ENCODE measurements at places on chromosomes 4 and X.

GRCh38 chrX:41344053-41344452 lies 10.1 kb downstream of the DDX3X start:
- H3K36me3 ChIP-seq: peaks cover 97% of the 10 kb centered on the region
- H3K27ac ChIP-seq: peak overlapping the region; percentile 69
- H3K4me1 ChIP-seq: peaks cover 12% of the 10 kb centered on the region
- no peaks in the 10 kb centered on the region for H3K27me3 ChIP-seq
- DNase-seq: no peak

DNA sequence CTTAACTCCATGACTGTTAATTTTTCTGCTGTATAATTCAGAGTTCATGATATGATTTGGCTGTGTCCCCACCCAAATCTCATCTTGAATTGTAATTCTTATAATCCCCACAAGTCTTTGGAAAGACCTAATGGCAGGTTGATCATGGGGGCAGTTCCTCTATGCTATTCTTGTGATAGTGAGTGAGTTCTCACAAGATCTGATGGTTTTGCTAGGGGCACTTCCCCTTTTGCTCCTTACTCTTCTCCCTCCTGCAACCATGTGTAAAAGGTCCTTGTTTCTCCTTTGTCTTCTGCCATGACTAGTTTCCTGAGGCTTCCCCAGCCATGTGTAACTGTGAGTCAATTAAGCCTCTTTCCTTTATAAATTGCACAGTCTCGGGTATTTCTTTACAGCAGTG lies 1751.9 kb downstream of the ARAP2 start:
- no peaks in the 10 kb centered on the region for H3K4me1 ChIP-seq
- H3K4me3 ChIP-seq: no peak overlapping the region
- H3K36me3 ChIP-seq: no peaks in the 10 kb centered on the region

DNA sequence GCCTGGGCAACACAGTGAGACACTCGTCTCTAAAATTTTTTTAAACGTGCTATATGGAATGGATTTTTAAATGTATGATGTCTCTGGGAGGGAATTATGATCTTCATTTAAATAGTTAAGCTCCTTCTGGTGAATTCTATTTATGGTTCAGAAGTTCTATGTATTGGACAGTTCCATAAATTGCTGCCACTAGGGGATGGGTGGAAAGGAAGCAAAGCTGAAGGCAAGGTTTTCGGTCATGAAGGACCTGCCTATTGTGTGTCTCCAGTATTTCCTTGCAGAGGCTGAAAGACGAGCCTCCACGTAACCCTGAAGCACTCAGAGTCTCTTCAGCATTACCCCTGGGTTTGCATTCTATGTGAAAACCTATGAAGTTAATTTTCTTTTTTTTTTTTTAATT lies 451.5 kb upstream of the FAT1 start:
- H3K4me3 ChIP-seq: no peak overlapping the region
- peaks cover 6% of the 10 kb centered on the region for H3K36me3 ChIP-seq
- no peaks in the 10 kb centered on the region for H3K27me3 ChIP-seq
- no peak for DNase-seq
- no peak overlapping the region for H3K27ac ChIP-seq
- no peaks in the 10 kb centered on the region for H3K4me1 ChIP-seq

GRCh38 chr4:112876316-112876715 lies 173.1 kb upstream of the ANK2 start:
- no peak overlapping the region for H3K27ac ChIP-seq
- H3K36me3 ChIP-seq: no peaks in the 10 kb centered on the region
- DNase-seq: no peak
- H3K4me1 ChIP-seq: no peaks in the 10 kb centered on the region

- H3K27ac ChIP-seq: no peak overlapping the region
- no peak for DNase-seq
- no peak overlapping the region for H3K4me3 ChIP-seq
- H3K27me3 ChIP-seq: peaks cover 6% of the 10 kb centered on the region
Measured at GRCh38 chrX:17656556-17656955, 80.7 kb upstream of the SCML1 start.

GRCh38 chrX:38108364-38108763 lies 102.0 kb downstream of the SYTL5 start:
- DNase-seq: no peak
- no peak overlapping the region for H3K27ac ChIP-seq
- no peaks in the 10 kb centered on the region for H3K36me3 ChIP-seq
- no peaks in the 10 kb centered on the region for H3K27me3 ChIP-seq

GRCh38 chr4:85557016-85557901 lies 82.3 kb downstream of the ARHGAP24 start:
- no peak for DNase-seq
- no peaks in the 10 kb centered on the region for H3K4me1 ChIP-seq
- H3K36me3 ChIP-seq: no peaks in the 10 kb centered on the region
- H3K4me3 ChIP-seq: no peak overlapping the region

- DNase-seq: no peak
- H3K27ac ChIP-seq: no peak overlapping the region
- no peak overlapping the region for H3K4me3 ChIP-seq
- H3K27me3 ChIP-seq: no peaks in the 10 kb centered on the region
- H3K36me3 ChIP-seq: no peaks in the 10 kb centered on the region
- H3K4me1 ChIP-seq: no peaks in the 10 kb centered on the region
Measured at GRCh38 chr4:35562861-35563260, 681.5 kb downstream of the ARAP2 start.

- H3K4me1 ChIP-seq: peaks cover 11% of the 10 kb centered on the region
- H3K27ac ChIP-seq: no peak overlapping the region
- H3K27me3 ChIP-seq: no peaks in the 10 kb centered on the region
- DNase-seq: no peak
- H3K36me3 ChIP-seq: peaks cover 2% of the 10 kb centered on the region
- no peak overlapping the region for H3K4me3 ChIP-seq
Measured at GRCh38 chrX:153999359-154000037, 20.2 kb downstream of the IRAK1 start.

DNA sequence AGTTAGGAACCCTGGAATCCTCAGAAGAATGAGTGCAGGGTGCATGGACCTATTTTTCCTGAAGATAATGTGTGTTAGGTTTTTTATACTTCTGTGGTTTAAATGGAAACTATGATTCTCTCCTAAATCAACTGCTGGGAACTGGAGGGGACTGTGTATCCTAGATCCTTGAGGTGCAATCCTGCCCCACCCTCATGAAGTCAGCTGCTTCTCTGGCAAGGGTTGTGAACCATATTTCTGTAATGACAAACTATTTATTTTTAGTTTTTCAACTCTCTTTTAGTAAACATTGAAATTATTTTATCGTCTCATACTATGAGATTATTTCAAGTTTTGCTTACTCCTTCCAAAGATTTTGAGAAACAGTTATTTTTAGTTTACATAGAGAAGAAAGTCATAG lies 25.8 kb upstream of the VEGFC start:
- H3K4me1 ChIP-seq: no peaks in the 10 kb centered on the region
- H3K4me3 ChIP-seq: no peak overlapping the region
- H3K36me3 ChIP-seq: no peaks in the 10 kb centered on the region
- no peak for DNase-seq
- no peaks in the 10 kb centered on the region for H3K27me3 ChIP-seq
- no peak overlapping the region for H3K27ac ChIP-seq

- H3K27ac ChIP-seq: no peak overlapping the region
- H3K36me3 ChIP-seq: no peaks in the 10 kb centered on the region
- no peak overlapping the region for H3K4me3 ChIP-seq
- H3K27me3 ChIP-seq: no peaks in the 10 kb centered on the region
Measured at GRCh38 chrX:31057291-31057690, 14.6 kb downstream of the FTHL17 start.

- H3K27me3 ChIP-seq: no peaks in the 10 kb centered on the region
- DNase-seq: no peak
- peaks cover 28% of the 10 kb centered on the region for H3K4me1 ChIP-seq
- peak overlapping the region; percentile 49 for H3K27ac ChIP-seq
Measured at GRCh38 chr4:1873776-1874175, 2.6 kb downstream of the NSD2 start.

DNA sequence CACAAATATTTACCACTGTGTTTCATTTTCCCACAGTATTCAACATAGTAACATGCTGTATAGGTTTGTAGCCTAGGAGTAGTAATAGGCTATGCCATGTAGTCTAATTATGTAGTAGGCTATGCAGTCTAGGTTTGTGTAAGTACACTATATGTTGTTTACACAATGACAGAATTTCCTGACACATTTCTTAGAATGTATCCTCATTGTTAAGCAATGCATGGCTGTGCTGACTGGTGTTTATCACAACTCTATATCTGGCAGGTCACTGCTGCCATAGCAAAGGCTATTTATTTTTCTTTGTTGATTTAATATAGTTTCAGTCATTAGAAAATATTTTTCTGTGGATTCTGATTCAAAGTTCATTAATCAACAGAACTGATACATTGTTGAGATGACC lies 108.3 kb upstream of the TEX13A start:
- H3K4me3 ChIP-seq: no peak overlapping the region
- H3K27me3 ChIP-seq: no peaks in the 10 kb centered on the region
- DNase-seq: no peak
- no peaks in the 10 kb centered on the region for H3K4me1 ChIP-seq

- no peaks in the 10 kb centered on the region for H3K4me1 ChIP-seq
- no peak overlapping the region for H3K27ac ChIP-seq
- no peaks in the 10 kb centered on the region for H3K27me3 ChIP-seq
- no peak for DNase-seq
- H3K36me3 ChIP-seq: no peaks in the 10 kb centered on the region
Measured at GRCh38 chr4:85114526-85114925, 148.0 kb upstream of the WDFY3 start.

DNA sequence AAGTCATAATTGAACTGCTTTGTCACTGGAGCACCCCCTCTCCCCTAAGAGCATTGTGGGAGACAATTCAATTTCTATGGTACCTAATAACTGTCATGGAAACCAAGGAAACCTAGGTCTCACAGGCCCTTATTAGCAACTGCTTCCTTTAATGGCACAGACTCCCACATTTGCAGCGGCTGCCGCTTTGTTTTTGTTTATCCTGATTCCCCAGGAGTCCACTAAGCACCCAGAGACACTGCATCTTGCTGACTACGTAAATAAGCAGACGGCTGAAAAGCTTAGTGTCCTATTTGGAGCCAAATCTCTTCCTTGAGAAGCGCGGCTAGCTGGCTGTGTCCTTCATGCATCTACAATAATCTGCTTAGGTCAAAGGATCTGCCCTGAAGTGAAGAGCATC lies 494.4 kb downstream of the TMA16 start:
- H3K27me3 ChIP-seq: no peaks in the 10 kb centered on the region
- no peak for DNase-seq
- H3K27ac ChIP-seq: no peak overlapping the region
- H3K4me1 ChIP-seq: no peaks in the 10 kb centered on the region
- H3K36me3 ChIP-seq: no peaks in the 10 kb centered on the region

DNA sequence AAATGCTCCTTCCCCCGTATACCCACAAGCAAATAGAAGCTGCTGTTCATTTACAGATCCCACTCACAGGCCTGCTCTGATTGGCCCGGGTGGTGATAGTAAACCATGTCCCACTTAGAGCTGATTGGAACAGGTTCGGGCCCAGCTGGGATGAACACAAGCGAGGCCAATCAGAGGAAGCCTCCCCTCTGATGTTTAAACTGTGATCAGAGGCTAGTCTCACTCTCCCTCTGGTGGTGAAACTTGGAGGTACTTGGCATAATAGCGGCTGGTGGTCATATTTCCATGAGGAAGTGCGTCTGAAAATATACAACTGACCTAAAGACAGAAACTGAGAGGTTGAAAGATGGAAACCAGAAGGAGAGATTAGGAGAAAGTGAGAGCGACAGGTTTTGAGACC lies 51.5 kb upstream of the TRPC3 start:
- peaks cover 3% of the 10 kb centered on the region for H3K4me1 ChIP-seq
- H3K27me3 ChIP-seq: peaks cover 12% of the 10 kb centered on the region
- no peak overlapping the region for H3K27ac ChIP-seq
- no peaks in the 10 kb centered on the region for H3K36me3 ChIP-seq
- no peak overlapping the region for H3K4me3 ChIP-seq

DNA sequence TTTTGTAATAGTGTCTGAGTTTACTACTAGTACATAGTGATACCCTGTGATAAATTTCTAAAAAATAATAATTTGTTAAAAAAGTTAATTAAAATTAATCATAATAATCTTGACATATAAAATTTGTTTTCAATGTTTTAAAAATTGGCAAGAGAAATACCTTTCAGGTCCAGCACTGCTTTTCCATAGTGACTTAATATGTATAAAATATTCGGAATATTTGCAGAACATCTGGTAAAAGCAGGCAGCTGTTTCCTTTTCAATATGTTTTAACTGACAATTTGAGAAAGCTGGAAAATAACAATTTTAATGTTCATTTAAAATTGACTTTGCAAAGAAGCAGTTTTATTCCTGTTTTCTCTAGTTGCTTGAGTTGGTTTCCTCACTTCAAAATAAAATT lies 17.6 kb upstream of the GK2 start:
- no peak overlapping the region for H3K27ac ChIP-seq
- no peak overlapping the region for H3K4me3 ChIP-seq
- no peaks in the 10 kb centered on the region for H3K36me3 ChIP-seq
- H3K4me1 ChIP-seq: no peaks in the 10 kb centered on the region
- no peaks in the 10 kb centered on the region for H3K27me3 ChIP-seq

DNA sequence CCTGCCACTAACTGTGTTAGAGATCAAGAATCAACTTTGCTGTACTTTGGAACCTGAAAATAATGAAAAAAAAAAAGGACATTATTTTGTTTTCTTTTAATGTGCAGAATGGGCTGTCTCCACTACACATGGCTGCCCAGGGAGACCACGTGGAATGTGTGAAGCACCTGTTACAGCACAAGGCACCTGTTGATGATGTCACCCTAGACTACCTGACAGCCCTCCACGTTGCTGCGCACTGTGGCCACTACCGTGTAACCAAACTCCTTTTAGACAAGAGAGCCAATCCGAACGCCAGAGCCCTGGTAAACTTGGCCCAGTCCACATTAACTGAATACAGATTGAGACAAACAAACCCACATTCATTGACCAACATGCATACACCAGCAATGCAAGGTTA lies 206.2 kb downstream of the ANK2 start:
- no peaks in the 10 kb centered on the region for H3K4me1 ChIP-seq
- H3K27me3 ChIP-seq: no peaks in the 10 kb centered on the region
- DNase-seq: no peak
- no peak overlapping the region for H3K4me3 ChIP-seq

GRCh38 chr4:66187175-66187720 lies 517.0 kb upstream of the EPHA5 start:
- H3K36me3 ChIP-seq: no peaks in the 10 kb centered on the region
- no peak overlapping the region for H3K27ac ChIP-seq
- no peaks in the 10 kb centered on the region for H3K27me3 ChIP-seq
- H3K4me3 ChIP-seq: no peak overlapping the region
- DNase-seq: no peak
